T-helper 1 cell (primary cell): ENCODE measurements at places on chromosomes 5 and 9.

- DNase-seq: no peak
Measured at GRCh38 chr9:127179633-127180441, 57.4 kb upstream of the ANGPTL2 start.

DNA sequence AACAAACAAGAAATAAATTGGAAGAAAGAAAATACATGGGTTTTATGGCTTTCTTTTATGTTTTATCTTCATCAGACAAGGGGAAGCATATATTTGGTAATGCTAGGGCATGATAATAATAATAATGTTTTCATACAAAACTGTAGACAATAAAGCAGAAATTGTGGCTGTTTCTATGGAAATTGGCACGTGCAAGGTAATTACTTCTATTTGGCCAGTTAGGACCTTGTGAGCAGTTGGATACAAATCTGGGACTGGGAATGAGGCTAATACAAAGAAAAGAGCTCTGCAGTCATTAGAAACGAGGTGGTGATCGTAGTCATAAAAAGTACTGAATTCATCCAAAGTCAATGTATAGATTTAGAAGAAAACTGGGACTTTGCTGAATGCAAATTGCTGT is 233.6 kb downstream of the EFNA5 start:
- no peak for DNase-seq

DNA sequence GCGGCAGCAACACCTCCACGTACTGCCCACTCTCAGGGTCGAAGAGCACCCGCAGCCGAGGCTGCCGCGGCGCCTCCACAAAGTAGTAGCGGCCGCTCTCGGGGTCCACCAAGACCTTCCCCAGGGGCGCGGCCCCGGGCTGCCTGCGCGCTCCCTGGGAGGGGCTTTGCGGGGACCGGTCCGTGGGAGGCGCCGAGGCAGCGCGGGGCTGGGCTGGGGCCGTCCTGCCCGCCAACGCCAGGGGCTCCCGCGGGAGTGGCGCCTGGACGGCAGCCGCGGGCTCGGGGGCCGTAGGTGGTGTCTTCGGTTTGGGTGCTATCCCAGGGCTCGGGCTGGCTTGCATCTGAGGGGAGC is 2.6 kb upstream of the MZB1 start:
- DNase-seq: no peak

- no peak for DNase-seq
Measured at GRCh38 chr5:74538206-74538661, 102.3 kb downstream of the ENC1 start.

- no peak for DNase-seq
Measured at GRCh38 chr9:96587338-96588315, 32.0 kb downstream of the CDC14B start.

DNA sequence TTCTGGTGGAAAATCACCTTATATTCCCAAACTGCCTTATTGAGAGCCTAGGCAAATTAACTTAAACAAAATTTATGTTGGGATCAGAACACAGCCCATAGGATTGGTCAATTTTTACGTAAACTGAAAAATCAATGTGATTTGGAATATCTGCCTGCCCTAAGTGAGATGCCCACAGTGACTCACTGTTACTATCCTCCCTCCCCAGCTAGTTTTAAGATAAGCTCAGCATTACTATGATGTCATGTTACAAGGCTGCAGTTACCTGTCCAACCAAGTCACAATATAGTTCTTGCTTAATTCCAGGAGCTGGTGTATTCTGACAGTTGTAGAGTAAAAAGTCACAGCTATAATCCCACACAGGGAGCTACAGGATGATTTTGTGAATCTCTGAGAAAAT is 23.1 kb downstream of the SKP1 start:
- DNase-seq: no peak

GRCh38 chr9:112896131-112896530 is 5.5 kb upstream of the SLC46A2 start:
- no peak for DNase-seq

DNA sequence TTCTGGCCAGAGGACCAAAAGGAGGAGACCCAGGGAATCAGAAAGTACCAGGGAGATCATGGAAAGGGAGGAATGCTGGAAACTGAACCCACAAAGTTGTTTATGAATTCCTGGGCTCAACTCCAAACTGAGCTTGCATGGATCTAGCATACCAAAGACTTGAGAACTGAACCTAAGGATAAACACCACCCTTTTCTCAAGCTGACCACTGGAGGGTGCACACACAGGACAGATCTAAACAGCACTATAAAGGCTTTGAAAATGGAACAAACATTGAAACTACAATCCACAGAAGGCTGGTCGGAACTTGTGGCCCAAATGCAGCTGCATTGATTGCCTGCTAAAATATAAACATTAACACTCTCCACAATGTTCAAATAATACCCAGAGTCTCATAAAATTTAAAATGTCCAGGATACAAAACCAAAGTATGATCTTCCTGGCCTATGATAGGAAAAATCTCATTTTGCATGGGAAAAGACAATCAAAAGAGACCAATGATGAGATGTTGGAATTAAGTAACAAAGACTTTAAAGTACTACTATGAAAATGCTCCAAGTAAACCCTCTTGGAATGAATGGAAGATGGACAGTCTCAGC is 15.6 kb upstream of the IRF1 start:
- DNase-seq: no peak

DNA sequence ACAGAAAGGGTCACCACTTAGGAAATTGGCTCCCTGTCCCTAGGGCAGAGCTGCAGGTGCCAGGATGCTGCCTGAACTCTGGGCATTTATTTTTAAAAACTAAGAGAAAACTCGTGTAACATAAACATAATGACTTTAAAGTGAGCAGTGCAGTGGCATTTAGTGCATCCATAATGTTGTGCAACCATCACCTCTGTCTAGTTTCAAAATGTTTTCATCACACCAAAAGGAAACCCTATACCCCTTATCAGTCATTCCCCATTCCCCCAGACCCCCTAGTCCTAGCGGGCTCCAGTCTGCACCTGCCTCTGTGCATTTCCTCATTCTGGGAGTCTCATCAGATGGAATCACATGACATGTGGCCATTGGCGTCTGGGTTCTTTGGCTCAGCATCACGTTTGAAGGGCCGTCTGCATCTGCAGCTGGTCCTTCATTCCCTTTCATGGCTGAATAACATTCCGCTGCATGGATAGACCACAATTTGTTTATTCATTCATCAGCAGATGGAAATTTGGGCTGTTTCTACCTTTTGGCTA is 55.8 kb downstream of the NSG2 start:
- DNase-seq: no peak

DNA sequence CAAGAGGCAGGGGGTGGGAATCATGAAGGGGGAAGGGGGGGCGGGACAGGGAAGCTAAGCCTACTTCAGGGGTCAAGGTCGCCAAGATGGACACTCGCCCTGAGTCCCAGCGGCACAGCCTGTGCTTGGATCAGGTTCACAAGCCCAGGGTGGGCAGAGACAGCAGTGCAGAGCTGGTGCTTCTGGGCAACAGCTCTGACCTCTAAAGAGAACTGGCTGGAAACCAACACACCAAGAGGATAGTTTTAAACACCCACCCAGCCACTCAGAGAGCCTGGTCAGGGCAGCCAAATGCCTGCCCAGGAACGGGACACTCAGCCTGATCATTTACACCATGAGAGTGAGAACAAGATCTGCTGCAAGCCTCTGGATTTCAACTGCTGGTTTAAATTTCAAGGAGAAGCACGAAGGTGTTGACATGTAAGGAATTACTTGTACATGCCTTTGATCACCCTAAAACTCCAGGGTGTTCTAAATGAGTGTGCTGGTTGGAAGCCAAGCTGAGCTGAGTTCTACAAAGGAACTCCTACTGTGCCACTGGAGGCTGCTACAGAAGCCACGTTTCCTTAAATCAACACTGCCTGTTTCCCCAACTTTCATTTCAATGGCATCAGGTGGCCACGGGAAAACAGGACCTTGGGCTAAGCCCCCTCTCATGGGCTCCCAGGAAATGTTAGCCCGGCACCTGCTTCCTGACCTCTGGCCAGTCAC is 91.5 kb downstream of the TTLL11 start:
- no peak for DNase-seq

- no peak for DNase-seq
Measured at GRCh38 chr9:106577121-106577520, 285.8 kb upstream of the ZNF462 start.

GRCh38 chr9:121708768-121709488 is 57.5 kb downstream of the DAB2IP start:
- DNase-seq: no peak

DNA sequence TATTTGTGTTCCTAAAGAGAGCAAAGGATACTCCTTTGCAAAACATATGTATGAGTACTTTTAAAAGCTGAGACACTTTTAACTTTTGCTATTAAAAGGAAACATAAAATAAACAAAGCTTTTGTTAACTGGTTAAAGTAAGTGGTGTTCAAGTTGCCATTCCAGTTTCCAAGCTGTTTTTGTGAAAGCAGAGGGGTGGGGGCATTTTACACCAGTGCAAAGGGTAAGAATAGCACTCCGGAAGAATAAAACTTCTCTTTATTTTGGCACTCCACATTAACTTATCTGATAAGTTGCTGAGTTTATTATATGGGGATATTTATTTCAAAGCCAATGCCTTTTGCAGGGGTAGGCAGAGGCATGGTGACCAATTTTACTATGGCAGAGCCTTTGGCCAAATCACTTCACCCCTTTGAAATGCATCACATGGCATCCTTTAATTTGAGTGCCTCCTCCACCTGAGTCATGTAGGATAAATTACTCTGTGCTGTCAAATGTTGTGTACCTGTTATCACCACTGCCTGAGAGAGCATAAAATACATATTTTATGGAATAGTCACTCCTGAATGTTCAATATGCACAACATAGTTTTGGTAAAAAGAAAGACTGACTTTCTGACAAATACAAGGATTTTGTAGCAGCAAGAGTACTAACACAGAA is 62.9 kb downstream of the MLLT3 start:
- no peak for DNase-seq

GRCh38 chr5:89229331-89230070 is 346.5 kb upstream of the MEF2C start:
- DNase-seq: no peak

- no peak for DNase-seq
Measured at GRCh38 chr5:156497804-156498208, 170.8 kb downstream of the SGCD start.

DNA sequence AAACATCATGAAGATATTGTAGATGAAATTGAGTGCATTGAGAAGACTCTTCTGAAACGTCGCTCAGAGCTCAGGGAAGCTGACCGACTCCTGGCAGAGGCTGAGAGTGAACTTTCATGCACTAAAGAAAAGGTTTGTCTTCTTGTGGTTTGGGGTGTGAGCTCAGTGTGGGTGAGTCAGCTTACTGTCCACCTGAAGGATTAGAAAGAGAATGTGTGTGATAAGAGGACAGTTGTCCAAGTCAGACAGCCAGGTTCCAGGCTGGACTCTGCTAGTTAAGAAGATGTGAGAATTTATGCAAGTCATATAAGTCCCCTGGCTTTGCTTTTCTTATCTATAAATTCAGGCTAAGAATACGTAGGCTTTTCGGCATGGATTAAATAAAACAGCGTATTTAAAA is 46.9 kb downstream of the RAB14 start:
- DNase-seq: no peak

DNA sequence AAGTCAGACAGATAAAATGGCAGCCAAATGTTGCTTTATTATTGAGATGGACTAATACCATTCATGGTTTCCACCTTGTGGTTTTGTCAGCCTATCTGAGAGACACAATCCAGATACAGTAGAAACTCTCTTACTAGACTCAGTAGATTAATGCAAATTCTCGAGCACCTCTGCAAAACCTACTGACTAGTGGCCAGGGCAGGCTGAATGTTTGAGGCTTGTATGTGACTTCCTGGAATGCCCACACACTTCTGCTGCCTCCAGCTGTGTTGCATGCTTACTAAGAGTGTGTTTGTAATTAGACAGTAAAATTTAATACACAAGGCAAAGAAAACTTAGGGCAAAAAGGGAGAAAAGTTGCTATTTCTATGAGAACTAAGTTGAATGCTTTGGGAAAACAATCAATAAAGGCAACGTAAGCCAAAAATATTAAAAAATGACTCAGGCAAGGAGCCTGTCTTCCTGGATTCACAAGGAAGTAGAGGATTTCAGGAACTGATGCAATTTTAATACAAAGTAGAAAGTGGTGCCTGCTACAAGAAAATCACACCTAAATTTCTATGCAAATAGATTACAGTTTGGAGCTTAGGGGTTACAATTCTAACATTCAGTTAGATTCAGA is 30.2 kb upstream of the CCNG1 start:
- DNase-seq: no peak

DNA sequence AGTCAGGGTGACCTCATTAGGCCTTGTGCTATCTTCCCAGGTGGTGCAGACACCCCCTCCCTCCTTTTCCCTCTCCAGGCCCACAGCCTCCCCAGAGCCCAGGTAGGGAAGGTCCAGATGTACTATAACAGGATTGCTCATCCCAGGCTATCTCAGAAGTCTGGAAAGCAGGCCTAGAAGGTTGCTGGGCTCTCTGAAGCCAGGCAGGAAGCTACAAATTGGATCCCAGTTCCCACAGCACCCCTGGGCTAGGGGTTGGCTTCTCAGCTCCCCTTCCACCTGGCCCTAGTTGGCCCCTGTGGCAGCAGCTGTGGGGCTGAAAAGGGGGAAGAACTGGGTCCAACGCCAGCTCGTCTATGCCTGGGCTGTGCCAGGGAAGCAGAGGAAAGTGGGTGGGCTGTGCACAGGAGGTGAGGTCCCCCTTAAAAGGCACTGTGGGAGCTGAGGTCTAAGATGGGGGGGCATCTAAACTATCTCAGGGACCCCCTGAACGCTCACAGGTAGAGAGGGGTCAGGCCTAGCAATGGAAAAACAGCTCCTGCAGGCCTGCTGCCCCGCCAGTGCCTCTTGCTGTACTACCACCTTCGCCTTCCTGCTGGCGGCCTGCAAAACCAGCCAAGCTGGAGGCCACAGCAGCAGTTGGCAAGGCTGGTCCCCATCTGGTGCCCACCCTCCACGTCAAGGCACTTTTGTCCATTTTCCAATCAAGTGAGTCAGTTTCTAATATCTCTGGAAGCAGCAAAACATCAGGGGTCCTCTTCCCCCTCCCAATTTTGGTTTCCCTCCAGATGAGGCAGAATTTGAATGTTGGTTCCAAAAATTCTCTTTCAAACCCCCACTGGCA is 13.3 kb upstream of the PSMD5 start:
- DNase-seq: no peak

- DNase-seq: no peak
Measured at GRCh38 chr5:62460578-62460983, 48.0 kb downstream of the IPO11 start.

- DNase-seq: no peak
Measured at GRCh38 chr5:68838157-68838718, 255.6 kb upstream of the SLC30A5 start.

DNA sequence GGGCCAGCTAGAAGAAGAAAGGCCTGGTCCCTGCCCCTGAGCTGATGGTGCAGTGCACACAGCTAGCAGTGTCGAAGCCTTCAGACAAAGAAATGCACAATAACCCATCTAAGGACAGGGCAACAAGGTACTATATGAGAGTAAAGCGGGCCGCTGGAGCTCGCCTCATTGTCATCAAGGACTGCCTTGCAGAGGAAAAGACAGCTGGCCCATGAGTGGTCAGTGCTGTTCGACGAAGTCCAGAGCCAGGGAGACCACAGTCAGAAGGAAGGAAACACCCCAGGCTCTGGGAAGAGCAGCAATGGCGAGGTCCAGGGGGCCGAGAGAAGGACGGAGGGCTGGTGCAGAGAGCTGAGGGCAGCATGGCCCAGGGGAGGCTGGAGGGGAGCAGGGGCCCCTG is 17.3 kb downstream of the ATPSCKMT start:
- DNase-seq: no peak

GRCh38 chr9:72332351-72332750 is 32.7 kb downstream of the ZFAND5 start:
- no peak for DNase-seq

- DNase-seq: no peak
Measured at GRCh38 chr9:126687930-126688461, 74.3 kb downstream of the LMX1B start.
